ENCODE measurements at places on chromosomes 4 and X.

GRCh38 chrX:137101273-137101990 is 67.6 kb upstream of the GPR101 start:
- no peak for DNase-seq

DNA sequence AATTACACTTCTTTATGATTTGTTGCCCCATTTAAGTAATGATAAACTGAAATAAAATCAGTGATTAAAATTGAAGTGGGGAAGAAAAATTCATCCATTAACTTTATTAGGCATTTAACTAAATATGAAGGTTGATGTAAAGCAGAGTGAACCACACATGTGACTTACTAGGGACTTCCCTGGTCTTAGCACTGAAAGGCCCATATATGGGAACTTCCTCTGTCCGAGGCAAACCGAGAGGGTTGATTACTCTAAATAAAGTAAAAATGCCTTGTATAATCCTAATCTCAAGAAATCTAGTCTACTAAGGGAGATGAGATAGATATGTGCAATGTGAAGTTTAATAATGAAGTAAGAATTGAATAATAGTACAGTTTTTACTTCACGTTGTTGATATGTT is 403.9 kb upstream of the RPS6KA3 start:
- DNase-seq: no peak

- DNase-seq: no peak
Measured at GRCh38 chr4:114237997-114238396, 258.6 kb upstream of the ARSJ start.

GRCh38 chr4:107760281-107760947 is 40.4 kb upstream of the PAPSS1 start:
- DNase-seq: no peak

GRCh38 chrX:133849676-133850075 is 135.7 kb downstream of the GPC3 start:
- DNase-seq: no peak

DNA sequence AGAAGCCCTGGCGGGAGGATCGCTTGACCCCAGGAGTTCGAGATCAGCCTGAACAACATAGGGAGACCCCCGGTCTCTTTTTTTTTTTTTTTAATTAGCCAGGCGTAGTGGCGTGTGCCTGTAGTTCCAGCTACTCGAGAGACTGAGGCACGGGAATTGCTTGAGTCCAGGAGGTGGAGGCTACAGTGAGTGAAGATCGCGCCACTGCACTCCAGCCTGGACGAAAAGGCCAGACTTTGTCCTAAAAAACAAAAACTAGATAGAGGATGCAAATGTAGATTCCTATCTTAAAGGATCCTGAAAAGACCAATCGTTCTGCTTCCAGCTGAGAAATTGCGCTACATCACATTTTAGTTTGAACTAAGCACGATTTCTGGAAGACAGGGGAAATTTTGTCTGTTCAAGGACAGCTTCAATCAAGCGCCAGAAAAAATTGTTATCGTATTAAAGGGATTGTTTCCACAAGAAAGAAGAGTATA is 627 bp upstream of the HSD17B11 start:
- no peak for DNase-seq

GRCh38 chr4:40960941-40961340 is 211.2 kb downstream of the NSUN7 start:
- no peak for DNase-seq

- DNase-seq: no peak
Measured at GRCh38 chr4:8515316-8516060, 64.7 kb upstream of the GPR78 start.

GRCh38 chr4:13903901-13904300 is 276.4 kb upstream of the BOD1L1 start:
- no peak for DNase-seq

DNA sequence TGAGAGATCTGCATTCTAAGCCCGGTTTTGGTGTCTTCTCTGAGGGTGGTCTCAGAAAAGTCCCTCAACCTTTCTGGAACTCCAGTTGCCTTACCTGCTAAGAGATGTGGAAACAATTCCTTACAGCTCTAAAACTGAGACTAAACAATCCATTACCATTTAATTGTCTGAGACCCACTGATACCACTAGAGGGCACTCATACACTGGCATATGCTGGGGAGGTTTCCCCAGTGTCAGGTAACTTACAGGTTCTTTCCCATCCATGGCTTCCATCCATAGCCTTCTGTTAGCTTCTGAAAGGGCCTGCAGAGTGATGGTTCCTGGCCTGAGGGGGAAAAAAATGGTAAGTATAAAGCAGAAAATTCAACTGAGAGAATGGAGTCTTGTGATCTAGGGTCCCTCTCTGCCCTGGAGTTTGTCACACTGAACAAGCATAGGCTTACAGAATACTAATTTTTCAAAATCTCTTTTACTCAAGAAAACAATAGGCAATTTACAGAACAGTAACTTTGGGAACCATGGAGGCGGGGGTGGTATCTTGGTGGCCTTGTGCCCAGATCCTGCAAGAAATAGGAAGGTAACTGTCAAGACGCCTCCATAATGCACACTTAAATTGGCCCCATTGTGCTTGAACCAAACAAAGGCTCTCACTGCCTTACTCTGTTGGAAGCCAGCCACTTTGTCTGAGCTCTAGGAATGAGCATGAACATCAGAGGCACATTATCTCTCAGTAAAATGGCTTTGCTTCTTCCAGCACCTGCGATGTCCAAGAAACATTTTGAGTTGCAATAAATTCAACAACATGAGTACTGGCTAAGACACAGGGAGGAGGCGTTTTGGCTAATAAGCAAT is 236.1 kb downstream of the OPHN1 start:
- DNase-seq: peak; percentile 48

GRCh38 chr4:27577951-27578350 is 717.3 kb downstream of the STIM2 start:
- no peak for DNase-seq

DNA sequence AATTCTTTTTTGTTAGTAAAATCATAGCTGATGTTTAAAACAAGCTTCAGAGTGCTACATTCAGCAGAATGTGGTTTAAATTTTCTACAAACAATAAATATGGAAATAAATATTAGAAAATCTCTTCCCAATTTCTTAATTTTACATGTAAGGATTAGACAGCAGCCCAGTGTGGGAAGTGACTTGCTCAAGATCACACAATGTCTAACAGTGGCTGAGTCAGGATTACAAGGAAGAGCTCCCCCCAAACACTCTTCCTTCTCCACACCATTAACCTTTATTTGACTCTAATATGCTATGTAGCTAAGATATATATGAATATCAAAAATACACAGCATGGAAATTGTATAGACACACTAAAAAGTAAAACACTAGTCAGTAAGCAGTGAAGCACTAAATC is 59.5 kb downstream of the SLC10A7 start:
- DNase-seq: no peak

DNA sequence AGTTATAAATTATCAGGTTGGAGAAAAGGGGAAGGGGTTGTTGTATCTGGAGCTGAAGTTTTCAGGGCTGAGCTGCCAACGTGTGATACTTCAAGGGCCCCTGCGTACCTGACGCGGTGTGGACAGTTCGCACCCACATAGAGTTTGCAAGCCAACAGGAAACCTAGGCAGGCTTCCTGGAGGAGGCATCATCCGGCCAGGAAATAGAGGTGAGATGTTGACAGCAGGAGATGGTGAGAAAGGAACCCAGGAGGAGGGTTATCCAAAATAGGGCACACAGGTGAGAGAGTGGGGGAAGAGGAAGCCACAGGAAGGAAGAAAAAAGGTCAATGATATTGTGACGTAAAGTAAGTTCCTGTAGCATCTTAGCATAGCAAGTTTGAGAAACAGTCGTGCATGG is 127.2 kb downstream of the DHRSX start:
- DNase-seq: no peak

DNA sequence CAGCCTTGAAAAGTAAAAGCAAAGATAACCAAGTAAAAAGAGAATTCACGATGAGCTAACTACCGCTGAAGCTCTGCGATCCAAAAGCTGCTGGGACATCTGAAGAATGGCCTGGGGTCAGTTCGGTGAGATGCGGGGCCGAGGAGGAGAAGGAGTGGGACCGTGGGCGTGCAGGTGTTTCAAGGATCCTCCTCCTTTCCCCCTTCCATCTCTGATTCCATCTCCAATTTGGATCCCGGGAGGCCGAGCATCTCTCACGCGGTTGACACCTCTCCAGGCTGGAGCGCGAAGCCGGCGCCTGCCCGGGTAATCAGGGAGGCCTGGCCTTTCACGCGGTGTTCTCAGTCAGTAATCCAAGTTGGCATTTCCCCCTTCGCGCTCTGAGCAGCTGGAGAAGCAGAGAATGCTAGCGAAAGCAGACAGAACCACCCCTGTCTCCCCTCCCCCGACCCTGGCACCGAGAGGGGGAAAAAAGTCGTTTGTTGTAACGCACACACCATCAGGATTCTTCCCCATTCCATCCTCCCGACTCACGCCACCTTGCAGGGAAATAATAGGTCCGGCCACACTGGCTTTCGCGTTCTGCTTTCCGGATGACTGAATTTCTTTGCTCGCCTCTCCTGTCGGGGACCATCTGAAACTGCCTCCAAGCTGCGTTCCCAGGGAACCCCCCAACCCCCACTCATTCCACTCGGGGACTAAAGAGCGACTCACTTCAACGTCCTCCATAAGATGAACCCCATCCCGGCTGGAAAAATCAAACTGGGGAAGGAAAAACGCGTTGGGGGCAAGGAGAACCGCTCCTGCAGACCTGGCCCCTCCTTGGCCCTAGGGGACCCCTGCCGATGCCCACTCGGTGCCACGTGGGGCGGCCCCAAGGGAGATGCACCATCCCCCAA is 6.5 kb downstream of the NEUROG2 start:
- DNase-seq: peak; percentile 48

GRCh38 chr4:8286719-8287342 is 17.3 kb downstream of the HTRA3 start:
- DNase-seq: peak; percentile 38

DNA sequence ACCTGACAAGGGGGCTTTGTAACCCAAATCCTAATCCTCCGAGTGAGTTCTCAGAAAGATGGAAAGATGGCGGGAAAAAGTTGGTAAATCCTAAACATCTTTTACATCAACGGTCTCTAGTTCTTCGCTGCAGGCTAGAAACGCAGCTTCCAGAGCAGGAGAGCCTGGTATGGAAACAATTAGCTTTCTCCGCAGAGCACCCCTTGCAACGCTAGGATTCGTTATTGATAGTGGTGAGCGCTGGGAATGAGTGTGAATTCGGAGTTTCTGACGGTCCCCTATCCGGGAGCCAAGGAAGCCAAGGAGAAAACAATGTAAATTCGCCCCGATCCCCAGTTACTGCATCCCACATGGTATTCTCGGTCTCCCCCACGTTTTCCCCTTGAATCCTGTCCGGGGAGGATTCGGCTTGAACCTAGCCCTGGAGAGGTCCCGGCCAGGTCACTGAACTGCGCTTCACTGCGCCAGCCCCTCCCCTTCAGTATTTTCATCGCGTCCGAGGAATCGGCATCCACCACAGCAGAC is 4.7 kb upstream of the NEUROG2 start:
- DNase-seq: no peak

DNA sequence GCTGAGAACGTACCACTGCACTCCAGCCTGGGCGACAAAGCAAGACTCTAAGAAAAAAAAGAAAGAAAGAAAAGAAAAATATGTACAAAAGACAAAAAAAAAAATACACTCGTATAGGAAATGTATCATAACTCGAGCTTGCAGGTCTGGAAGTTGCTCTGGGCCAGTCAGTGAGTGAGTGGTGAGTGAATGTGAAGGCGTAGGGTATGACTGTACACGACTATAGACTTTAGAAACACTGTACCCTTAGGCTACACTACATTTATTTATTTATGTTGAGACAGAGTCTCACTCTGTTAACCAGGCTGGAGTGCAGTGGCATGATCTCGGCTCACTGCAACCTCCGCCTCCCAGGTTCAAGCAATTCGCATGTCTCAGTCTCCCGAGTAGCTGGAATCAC is 29.4 kb downstream of the EVC2 start:
- DNase-seq: no peak

DNA sequence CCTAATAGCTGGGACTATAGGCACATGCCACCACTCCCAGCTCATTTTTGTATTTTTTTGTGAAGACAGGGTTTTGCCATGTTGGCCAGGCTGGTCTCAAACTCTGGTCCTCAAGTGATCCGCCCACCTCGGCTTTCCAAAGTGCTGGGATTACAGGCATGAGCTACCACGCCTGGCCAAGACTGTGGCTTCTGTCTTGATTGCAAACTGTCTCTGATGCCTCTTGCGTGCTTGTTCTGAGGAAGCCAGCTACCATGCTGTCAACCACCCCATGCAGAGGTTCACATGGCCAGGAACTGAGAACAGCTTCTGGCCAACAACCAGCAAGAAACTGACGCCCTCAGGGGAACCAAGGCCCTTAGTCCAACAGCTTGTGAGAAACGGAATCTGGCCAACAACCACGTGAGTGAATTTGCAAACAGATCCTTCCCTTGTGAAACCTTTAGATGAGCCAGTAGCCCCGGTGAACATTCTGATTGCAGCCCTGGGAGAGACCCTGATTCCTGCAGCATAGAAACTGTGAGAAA is 71.2 kb downstream of the SUPT20HL2 start:
- DNase-seq: no peak

DNA sequence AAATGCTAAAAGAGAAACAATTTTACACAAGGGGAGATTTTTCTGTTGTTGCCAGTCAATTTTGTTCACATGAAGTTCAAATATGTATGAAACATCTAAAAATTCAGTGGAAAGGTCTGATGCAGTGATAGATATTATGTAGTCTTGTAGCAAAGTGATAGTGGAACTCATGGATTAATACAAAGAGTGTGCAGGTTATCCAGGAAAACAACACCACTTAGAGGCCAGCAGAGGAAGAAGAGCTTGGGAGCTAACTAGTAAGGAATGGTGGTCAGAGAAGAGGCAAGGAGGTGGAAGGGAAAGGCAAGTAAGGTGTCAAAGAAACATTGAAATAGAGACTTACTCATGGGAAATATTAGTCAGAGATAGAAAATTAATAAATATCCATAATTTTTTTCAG is 395.6 kb downstream of the MAPK10 start:
- no peak for DNase-seq

DNA sequence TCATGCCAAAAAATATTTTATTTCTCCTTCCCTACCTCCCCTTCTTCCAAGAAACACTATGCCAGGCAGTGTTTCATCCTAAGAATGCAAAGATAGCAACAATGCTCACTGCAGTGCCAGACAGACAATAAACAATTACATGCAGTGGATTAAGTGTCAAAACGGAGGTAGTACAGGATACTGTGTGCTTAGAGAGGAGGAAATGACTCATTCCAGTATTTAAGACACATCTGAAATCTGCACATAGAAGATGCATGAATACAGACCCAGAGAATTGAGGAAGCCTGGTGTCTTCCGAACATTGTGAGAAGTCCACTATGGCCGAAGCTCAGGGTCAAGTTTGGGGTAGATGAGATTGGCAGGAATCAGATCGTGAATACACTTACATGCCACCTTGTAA is 326.4 kb downstream of the PPP3CA start:
- no peak for DNase-seq

- DNase-seq: no peak
Measured at GRCh38 chrX:1476682-1477081, 24.0 kb upstream of the ASMTL start.

DNA sequence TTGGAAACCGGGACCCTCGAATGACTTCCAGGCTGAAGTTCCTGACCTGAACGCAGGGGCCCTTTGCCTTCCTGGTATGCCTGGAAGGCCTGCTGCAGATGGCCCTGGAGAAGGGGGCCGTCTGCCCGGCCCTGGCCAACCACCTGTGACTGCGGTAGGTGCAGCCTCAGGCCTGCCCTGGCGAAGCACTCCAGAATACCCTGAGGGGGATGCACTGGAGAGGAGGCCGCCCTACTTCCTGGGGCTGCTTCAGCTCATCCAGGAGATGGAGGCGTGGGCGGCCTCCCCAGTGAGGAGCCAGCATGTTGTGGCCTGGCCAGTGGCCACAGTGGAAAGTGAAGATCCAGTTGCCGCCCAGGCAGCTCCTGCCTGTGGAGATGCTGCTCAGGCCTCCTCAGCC is 26.4 kb upstream of the PNMA3 start:
- DNase-seq: no peak
